ENCODE measurements at places on chromosomes 4 and X.

DNA sequence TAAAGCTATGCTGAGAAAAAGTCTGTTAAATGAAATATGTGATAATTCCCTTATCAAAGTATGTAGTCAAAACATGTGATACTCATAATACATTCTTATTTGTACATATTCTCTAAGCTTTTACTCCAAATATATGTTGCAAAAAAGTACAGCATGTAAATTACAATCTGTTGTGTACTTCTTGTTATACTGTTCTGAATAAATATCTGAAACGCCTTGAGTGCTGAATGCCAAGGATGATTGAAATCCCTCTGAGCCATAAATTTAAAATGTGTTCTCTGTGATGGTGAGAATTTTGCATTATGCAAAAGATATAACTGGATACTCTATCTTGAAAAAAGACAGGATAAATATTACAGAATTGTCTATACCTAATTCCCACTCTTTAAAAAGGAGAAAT lies 1128.0 kb downstream of the STPG2 start:
- no peak for DNase-seq

- peak; percentile 44 for DNase-seq
Measured at GRCh38 chr4:120071192-120071795, 4.6 kb upstream of the MAD2L1 start.

GRCh38 chrX:79139446-79139845 lies 5.0 kb upstream of the GPR174 start:
- no peak for DNase-seq

DNA sequence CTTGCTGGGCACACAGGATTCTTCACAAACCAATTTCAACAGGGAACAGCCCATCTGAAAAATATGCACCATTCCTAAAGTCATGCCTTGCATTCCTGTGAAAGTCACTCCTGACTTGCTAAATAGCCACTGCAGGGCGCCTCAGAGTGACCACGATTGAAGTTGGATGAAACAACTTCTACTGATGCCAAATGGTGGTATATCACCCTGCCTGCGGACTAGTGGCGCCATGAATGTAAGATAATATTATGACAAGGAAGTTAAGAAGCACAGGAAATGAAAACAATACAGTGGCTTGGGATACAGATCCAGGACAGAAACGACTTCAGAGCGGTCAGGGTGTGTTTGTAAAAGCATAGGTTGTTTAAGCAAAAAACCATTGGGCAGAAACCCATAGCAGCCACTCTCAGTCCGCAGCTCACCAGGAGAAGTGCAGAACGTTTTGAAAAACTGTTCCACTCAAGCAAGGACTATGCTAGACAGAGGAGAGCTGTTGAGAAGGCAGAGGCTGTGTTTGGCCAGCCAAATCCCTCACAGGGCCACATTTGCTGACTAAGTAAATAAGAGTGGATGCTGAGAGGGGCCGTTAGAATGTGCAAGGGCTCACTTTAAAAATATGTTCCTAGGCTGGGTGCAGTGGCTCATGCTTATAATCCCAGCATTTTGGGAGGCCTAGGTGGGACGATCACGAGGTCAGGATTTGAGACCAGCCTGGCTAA lies 250.4 kb downstream of the PTTG2 start:
- DNase-seq, result no peak

- no peak for DNase-seq
Measured at GRCh38 chrX:13482746-13483541, 86.5 kb upstream of the EGFL6 start.
